Kidney glomerular epithelial cell (primary cell): ENCODE measurements at places on chromosomes 2 and 18.
A peak's percentile ranks its signal among the peaks of the same experiment; 100 is the strongest.

GRCh38 chr2:239327536-239328350 lies 73.1 kb downstream of the HDAC4 start:
- no peak for DNase-seq

- peak; percentile 42 for DNase-seq
These were observed 25.4 kb upstream of the OTOF start for GRCh38 chr2:26503231-26503880.

GRCh38 chr2:102025016-102025501 lies 33.3 kb downstream of the IL1R2 start:
- DNase-seq: peak; percentile 90

DNA sequence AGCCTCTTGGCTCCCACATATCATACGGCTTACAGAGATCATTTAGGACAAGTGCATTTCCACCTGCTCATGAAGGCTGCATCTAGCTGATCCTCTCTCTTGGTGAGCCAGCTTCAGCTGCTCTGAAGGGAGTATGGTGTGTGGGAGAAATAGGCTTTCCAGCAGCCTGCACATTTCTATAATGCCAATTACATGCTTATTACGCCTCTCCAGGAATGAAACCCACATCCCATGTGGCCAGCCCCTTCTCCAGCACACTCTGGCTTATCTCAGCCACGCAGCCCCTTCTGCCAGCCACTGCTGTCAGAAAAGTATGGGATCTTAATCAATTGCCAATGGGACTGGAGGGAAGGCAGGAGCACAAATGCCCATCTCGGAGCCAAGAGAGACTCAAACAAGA lies 117.5 kb downstream of the GALNT14 start:
- no peak for DNase-seq

GRCh38 chr2:138775736-138776135 lies 4.5 kb downstream of the NXPH2 start:
- DNase-seq: no peak

- no peak for DNase-seq
These were observed 25.1 kb downstream of the THNSL2 start for GRCh38 chr2:88195246-88195645.

GRCh38 chr2:208142240-208142924 lies 3.6 kb downstream of the CRYGB start:
- no peak for DNase-seq
